ENCODE measurements at places on chromosomes 1 and 21.

DNA sequence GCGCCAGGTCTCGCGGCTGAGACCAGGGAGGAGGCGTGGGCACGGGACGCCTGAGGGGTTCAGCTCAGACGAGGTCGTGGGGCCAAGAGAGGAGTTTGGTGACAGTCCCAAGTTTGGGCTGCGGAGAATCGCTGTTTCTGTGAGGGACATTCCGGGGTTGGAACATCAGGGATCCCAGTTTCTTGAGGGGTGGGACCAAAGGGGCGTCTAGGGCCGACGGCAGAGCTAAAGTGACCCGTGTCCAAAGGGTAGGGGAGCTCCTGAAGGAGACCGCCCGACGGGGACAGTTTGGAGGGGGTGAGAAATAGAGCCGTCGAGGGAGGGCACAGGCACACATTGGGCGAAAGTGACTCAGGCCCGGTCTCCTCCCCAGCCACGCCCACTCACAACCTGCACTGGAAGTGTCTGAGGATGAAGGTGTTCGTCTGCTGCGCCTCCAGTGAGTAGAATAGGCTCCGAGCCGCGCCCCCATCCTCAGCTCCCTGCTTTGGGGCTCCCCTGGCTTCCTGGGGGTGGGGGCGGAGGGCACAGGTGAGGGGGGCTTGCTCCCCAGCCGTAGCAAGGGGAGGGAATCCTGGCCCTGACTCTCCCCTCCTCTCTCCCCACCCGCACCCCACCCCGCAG, 7.0 kb downstream of the EFNA3 start:
- peak; percentile 66 for DNase-seq

GRCh38 chr21:30625449-30626165, 5.2 kb downstream of the KRTAP20-4 start:
- DNase-seq = no peak

- DNase-seq = no peak
Measured at GRCh38 chr1:89545264-89546038, 20.8 kb downstream of the LRRC8B start.

DNA sequence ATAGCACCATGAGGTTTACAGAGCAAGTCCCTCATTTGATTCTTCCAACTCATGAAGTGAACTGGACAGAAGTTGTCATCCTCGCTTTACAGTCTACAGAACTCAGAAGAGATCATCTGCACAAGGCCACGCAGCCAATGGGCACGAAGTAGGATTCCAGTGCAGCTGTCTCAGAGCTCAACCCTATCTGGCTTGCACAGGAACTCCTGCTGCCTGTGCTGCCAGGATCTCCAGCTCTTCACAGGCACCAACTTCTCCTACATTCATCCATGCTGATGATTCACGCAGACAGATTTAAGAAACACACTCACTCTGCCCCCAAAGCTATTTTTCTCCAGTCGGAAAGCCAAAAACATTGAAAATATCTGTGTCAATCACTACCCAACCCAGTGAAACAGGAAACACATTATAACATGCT, 157.0 kb downstream of the RERE start:
- DNase-seq = no peak

DNA sequence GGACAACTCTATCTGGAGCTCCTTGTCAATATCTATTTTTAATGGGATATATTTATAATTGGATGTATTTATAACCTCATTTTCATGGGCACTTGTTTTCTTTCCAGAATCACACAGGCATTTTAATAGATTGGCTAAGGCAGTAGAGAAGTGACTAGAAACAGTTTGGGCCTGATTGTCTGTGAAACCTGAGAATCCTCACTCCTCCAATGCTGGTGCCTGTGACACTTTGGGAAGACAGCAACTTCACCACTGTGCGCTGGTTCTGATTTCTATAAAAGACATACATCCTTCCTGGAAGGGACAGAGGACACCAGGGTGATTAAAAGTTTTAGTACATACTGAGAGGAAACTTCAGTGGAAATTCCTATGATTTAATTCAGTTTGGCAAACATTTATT, 39.6 kb upstream of the RXRG start:
- DNase-seq = no peak

DNA sequence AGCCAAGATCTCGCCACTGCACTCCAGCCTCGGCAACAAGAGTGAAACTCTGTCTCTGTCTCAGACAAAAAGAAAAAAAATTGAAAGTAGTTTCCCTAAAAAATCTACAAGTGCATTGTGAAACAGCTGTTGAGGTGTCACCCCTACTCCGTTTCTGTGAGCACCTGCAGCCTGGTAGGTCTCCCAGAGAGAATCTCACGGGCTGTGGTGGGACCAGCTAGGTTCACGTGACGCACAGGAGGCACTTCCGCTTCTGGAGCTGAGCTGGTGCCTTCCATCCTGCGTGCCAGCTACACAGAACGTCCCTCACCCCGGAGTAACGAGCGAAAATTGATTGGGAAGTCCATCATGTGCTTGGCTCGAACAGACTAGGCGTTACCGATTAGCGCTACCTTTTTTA, 66.8 kb downstream of the COL24A1 start:
- DNase-seq = no peak

DNA sequence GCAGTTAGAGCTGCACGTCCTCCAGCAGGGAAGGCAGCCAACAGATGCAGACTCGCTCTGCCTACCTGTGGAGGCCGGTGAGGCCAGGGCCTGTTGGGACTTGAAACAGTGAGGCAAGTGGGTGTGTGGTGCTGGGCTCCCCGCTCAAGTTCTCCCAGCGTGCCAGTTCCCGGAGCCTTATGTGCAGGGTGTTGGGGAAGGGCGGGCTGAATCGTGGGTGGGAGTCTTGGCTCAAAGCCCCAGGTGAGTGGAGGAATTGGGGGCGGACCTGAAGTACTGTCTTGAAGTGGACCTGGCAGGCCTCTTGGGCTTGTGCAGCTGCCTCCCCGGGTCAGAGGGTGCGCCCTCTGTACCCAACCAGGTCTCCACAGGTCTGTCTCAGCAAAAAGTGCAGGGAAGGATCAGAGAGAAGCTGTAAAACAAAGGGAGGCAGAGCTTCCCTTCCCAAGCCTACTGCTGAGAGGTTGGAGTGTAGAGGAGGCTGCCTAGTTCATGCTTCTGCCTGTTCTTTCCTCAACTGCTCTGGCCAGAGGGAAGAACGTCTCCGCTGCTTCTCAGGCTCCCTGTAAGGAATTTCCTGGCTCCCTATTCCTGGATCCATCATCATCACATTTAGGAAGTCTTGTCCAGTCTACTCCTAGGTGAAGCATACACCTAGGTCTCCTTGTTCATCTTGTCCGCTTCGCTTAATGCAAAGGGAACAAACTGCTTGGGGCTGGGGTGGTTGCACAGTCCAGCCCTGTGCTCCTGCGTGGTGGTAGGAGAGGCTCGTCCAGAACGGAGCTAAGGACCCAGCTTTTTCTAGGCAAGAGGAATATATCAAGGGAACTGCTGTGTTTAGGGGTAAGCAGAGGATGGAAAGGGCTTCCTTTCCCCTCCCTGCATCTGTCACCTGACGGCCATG, 14.9 kb downstream of the UTP11 start:
- no peak for DNase-seq

DNA sequence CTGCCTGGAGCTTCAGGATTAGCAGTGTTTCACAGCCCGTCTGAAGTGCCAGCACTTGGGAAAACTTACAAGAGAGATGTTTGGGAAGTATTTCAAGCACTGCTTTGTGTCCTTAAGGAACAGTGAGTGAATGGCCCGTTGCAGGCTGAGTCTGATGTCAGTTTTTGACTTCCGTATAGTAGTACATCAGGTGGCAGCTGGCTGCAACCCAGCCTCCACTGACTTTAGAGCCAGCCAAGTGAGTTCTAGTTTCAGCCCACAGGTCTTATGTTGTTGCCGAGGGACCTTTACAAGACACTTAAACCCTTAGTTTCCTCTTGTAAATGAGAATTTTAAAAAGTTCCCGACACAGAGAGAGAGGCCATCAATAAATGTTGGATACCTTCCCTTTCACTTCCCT, 35.0 kb downstream of the UCK2 start:
- no peak for DNase-seq

GRCh38 chr1:229111703-229112319, 159.1 kb upstream of the RAB4A start:
- DNase-seq = no peak

- no peak for DNase-seq
Measured at GRCh38 chr1:103122983-103123720, 14.8 kb upstream of the COL11A1 start.

- no peak for DNase-seq
Measured at GRCh38 chr1:236645016-236645680, 40.8 kb upstream of the HEATR1 start.

DNA sequence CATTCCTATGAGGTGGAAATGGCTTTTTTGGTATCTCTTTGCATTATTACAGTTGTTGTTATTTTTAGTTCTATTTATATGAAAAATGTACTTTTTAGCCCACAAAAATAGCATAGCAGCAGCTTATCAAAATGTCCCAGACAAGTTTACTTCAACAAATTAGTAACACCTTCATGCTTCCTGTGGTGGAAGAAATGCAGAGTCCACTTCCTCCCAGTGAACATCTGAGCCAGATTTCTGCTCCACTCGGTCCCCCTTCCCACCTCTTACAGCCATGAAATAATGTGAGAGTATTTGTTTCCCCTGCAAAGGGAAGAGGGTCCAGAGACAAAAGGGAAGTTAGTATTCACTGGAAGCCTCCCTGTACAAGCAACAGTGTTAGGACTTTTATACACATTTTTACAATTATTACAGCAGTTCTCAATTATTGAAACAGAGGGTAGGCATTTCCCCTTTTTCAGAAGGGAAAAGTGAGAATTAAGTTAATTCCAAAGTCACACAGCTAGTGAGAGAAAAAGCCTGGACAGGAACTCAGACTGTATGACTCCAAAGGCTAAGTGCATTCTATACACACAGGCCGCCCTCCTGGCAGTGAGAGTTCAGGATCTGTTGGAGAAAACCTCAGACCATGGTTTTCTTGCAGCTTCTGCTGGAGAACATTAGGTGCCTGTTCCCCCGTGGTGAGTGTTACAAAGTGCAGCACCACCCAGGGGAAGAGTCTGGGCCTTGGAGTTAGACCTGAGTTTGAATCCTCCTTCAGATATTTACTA, 126.5 kb downstream of the PBX1 start:
- DNase-seq = no peak

GRCh38 chr1:22796642-22797041, 86.0 kb downstream of the EPHB2 start:
- no peak for DNase-seq

GRCh38 chr21:43935711-43936110, 70.7 kb downstream of the AGPAT3 start:
- no peak for DNase-seq

GRCh38 chr1:30319765-30320580, 403.4 kb downstream of the MATN1 start:
- DNase-seq = no peak

DNA sequence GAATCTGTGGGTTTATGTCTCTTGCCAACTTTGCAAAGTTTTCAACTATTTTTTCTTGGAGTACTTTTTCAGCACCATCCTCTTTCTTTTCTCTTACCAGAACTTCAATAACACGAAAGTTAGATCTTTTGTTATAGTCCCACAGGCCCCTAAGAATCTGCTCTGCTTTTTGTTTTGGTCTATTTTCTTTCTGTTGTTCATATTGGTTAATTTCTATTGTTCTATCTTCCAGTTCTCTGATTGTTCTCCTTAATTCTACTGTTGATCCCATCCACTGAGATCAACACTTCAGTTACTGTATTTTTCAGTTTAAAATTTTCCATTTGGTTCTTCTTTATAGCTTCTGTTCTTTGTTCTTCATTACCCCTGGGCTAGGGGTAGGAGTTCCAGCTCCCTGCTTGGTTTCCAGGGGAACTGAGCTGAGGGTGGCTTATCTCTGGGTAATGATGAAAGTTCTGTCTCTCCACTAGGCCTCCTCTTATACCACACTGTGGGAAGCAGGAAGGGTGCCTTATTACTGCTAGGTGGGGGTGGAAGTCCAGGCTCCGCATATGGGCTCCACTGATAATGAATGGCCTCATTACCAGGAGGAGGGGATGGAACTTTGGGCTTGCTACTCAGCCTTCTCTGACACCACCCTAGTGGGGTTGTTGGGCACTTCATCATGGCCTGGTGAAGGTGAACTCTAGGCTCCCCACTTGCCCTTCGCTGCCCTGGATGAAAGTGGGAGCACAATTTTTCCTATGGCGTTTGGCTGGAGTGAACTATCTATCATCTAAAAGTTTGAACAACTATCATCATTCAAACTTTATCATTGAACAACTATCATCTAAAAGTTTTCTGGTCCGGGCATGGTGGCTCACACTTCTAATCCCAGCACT, 39.3 kb downstream of the NAV1 start:
- DNase-seq = no peak

- DNase-seq = no peak
Measured at GRCh38 chr1:62391369-62391971, 45.4 kb upstream of the USP1 start.

DNA sequence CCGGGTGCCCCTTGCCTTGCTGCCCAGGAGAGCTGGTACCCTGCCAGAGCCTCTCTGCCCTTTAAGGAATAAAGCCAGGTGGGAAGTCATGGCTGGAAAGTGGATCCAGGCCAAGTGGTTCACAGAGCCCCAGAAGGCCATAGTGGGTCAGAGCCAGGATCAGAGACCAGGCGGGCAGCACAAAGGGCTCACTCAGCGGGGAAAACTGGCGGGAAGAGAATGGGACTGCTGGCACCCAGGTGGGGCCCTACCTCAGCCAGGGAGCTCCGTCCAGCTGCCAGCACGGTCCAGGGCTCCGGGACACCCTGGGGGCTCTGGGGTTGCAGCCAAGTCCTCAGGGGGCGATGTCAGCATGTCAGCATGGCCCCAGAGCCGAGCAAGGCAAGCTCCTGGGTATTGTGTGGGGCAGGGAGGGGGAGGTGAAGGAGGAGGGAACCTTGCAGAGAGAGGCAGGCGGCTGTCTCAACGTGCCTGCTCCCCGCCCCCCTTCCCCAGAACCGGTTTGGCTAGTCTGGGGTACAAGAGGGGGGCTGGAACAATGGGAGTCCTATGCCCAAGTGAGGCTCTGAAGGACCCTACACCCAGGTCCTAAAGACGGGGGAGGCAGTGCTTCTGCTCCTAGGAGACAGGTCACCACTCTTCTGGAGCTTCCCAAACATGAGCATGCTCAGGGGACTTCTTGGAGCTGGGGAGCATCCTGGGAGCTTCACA, at the start of gene ARHGEF19:
ARHGEF19 (minus strand) TSS at position 402 of the 711 bp plus-strand sequence. CDS start 3,598 bp downstream, outside the sequence.
- DNase-seq = no peak

DNA sequence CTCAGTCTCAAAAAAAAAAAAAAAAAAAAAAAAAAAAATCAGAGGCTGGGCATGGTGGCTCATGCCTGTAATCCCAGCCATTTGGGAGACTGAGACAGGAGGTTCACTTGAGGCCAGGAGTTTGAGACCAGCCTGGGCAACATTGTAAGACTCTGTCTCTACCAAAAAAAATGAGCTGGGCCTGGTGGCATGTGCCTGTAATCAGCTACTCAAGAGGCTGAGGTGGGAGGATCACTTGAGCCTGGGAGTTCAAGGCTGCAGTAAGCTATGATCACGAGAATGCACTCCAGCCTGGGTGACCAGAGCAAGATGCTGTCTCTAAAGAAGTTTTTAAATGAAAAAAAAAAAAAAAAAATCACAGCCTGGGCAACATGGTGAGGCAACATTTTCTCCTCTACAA, 10.3 kb downstream of the SEMA4A start:
- no peak for DNase-seq
